Cortex of kidney (tissue), 1 donor: ENCODE measurements at places on chromosomes 2 and 18.

- DNase-seq: no peak
Measured at GRCh38 chr2:207045531-207045930, 106.2 kb downstream of the CPO start.

GRCh38 chr2:190065839-190066238 lies 3.3 kb upstream of the MSTN start:
- DNase-seq: no peak

DNA sequence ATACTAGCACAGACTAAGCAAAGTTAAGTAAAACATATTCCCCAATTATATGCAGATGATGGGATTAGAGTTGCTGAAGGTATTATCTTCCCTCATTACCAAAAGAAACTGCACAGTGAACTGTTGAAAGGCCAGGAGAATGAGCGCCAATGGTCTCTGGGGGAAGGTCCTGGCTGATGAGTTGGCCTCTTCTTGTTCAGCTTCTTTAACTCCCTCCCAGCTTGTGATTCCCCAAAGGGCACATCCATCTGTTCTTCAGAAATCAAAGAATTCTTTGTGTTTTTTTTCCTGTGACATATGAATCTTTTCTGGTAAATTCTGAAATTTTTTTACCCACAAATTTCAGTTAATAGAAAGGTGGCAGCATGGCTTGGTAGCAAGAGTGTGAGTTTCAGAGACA lies 667.6 kb downstream of the CNTNAP5 start:
- DNase-seq: no peak

- no peak for DNase-seq
Measured at GRCh38 chr2:218876562-218877219, 4.0 kb upstream of the WNT10A start.

DNA sequence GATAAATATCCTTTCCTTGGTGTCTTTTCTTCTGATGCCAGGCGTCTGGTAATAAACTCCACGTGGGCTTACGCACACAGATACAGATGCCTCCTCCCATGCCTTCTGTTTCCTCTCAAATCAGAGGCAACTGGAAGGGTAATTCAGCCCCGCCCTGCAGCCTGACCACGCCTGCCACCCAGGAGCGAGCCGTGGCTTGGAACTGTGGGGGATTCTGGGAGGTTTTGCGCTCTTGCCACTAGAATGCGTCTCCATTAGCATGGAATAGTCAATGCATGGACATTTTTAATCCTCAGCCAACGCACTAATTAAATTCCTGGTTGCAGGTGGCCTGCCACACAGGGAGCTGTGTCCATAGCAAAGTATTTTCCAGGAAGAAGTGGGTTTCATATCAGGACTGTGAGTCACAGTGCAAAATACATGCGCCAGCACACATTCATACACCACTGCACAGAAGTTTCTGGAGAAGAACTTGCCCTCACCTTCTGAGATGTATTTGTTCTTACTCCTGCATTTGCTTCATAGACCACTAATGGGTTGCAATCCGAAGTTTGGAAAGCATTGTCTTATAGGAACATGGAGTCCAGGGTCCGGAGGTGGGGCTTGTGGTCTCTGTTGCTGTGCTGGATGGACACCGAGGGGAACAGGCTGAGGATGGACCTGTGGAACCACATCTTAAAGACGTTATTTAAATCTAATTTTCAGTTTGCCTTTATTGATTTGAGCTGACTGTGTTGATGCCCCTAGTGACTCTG lies 151.4 kb downstream of the LDLRAD4 start:
- no peak for DNase-seq

- DNase-seq: no peak
Measured at GRCh38 chr2:217090024-217090473, 230.2 kb upstream of the TNP1 start.
